Adrenal gland (tissue), 19 donors: ENCODE measurements at places on chromosomes 13 and 19. TPM values are rescaled to one million over a fixed set of nuclear protein-coding genes. Genes with fewer than 3 reads are reported as not detected.
A peak's percentile ranks its signal among the peaks of the same experiment; 100 is the strongest.

ZNF549 gene
- total RNA-seq, result 5.9 TPM

SHANK1 gene
- total RNA-seq, result 13.6 TPM

LRRC63 gene
- total RNA-seq, result 0.41 TPM

ZNF222 gene
- 10.9 TPM for total RNA-seq

C19orf33 gene
- 3.2 TPM for total RNA-seq

ZNF415 gene
- total RNA-seq, result 59.2 TPM

B3GNT3 gene
- not detected for total RNA-seq

NKPD1 gene
- not detected for total RNA-seq

DNA sequence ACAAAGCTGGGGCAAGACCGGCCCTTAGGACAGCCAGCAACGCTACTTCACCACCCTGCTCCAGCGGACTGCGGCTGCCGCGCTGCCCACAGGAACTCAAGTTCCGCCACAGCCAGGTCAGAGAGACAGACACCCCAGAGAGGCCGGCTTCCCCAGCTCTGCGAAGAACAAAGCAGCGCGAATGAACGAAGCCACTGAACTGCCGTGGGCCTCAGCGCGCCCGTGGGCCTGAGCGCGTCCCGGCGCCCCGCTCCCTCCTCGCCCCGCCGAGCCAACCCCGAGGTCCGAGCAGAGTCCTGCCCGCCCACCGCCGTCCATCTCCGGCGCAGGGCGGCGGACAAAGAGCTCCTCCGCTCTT lies 158.4 kb downstream of the RNF17 start:
- no peaks in the 10 kb centered on the region for H3K27me3 ChIP-seq
- peak overlapping the region; percentile 82 for H3K4me3 ChIP-seq
- peak; percentile 34 for DNase-seq

- peaks cover 7% of the 10 kb centered on the region for H3K4me1 ChIP-seq
- no peak overlapping the region for H3K4me3 ChIP-seq
- H3K27ac ChIP-seq, result peak overlapping the region; percentile 65
- no peaks in the 10 kb centered on the region for H3K36me3 ChIP-seq
Measured at GRCh38 chr19:54256250-54257115, 590 bp downstream of the LILRB5 start.

DNA sequence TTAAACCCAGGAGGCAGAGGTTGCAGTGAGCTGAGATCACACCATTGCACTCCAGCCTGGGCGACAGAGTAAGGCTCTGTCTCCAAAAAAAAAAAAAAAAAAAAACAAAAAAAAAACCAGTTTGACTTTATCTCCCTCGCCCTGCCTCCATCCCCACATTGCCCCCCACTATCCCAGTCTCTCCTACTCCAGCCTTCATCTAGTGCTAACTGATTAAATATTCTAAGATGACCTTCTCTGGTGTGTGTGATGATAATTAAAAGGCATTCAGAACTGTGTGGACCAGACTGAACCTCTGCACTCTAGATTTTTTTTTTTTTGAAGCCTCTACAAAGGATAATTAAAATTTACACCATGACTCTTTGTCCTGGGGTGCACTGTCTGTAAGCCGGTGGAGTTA lies 6.0 kb upstream of the DLL3 start:
- DNase-seq, result no peak
- no peak overlapping the region for H3K27ac ChIP-seq
- H3K27me3 ChIP-seq, result peaks cover 5% of the 10 kb centered on the region
- peaks cover 36% of the 10 kb centered on the region for H3K36me3 ChIP-seq
- no peaks in the 10 kb centered on the region for H3K4me1 ChIP-seq
- H3K4me3 ChIP-seq, result no peak overlapping the region

GRCh38 chr19:28705008-28705407 lies 507.9 kb downstream of the UQCRFS1 start:
- H3K4me1 ChIP-seq, result no peaks in the 10 kb centered on the region
- no peak for DNase-seq
- no peaks in the 10 kb centered on the region for H3K27me3 ChIP-seq
- no peaks in the 10 kb centered on the region for H3K36me3 ChIP-seq
- H3K27ac ChIP-seq, result no peak overlapping the region

- no peak for DNase-seq
- no peaks in the 10 kb centered on the region for H3K36me3 ChIP-seq
- H3K27ac ChIP-seq, result no peak overlapping the region
- H3K4me1 ChIP-seq, result no peaks in the 10 kb centered on the region
- H3K4me3 ChIP-seq, result no peak overlapping the region
Measured at GRCh38 chr13:59442944-59443486, 720.7 kb downstream of the DIAPH3 start.

- DNase-seq, result no peak
- H3K27ac ChIP-seq, result no peak overlapping the region
- H3K36me3 ChIP-seq, result no peaks in the 10 kb centered on the region
- no peaks in the 10 kb centered on the region for H3K4me1 ChIP-seq
- no peaks in the 10 kb centered on the region for H3K27me3 ChIP-seq
Measured at GRCh38 chr13:39297664-39298171, 259.5 kb downstream of the NHLRC3 start.

GRCh38 chr13:34570698-34571353 lies 371.2 kb upstream of the NBEA start:
- H3K27me3 ChIP-seq, result no peaks in the 10 kb centered on the region
- no peak overlapping the region for H3K4me3 ChIP-seq
- no peaks in the 10 kb centered on the region for H3K4me1 ChIP-seq
- DNase-seq, result no peak

DNA sequence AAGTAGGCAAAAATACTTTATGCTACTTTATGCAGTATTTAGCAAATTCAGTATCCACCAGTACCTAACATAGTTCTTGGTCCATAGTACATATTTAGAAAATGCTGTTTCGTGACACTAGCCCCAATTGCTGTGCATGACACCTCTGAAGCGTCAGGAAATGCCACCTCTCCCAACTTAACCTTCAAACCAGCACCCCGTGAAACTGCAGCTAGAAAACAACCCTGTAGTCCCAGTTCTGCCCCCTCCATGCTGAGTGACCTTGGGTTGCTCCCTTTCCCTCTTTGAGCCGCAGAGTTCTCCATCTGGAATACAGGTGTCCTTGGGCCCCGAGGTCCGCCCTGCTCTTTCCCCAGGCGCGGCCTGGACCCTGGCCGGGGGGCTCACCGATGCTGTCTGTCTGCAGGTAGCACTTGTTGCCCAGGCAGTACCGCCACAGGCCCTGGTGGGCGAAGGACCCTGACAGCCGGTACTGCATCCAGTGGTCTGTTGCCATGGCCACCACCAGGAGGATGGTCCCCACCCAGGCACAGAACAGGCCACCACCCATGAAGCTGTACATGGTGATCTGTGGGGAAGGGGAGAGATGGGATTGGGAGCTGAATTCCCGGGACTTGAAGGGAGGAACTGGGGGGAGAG lies 773 bp downstream of the LIM2 start:
- no peak for DNase-seq
- H3K27ac ChIP-seq, result no peak overlapping the region
- H3K4me1 ChIP-seq, result no peaks in the 10 kb centered on the region
- H3K36me3 ChIP-seq, result no peaks in the 10 kb centered on the region

DNA sequence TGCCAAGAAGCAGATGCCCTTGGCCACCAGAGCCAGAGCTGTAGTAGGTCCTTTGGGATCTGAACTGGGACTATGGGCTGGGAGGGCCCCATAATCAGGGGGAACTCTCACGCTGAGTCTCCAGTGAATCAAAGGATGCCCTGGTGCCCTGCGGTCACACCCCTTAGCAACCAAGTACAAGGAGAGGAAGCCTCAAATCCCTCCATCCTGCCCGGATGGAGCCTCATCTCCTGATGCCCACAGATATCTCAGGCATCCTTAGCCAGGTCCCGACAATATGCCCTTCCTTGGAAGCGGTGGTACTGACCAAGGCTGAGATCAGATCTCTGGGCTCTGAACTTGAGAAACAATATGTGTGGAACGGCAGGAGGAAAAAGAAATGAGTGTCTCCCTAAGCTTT lies 1.7 kb downstream of the PLEKHA4 start:
- no peaks in the 10 kb centered on the region for H3K27me3 ChIP-seq
- H3K4me1 ChIP-seq, result no peaks in the 10 kb centered on the region
- no peak overlapping the region for H3K4me3 ChIP-seq
- no peak overlapping the region for H3K27ac ChIP-seq

- no peak for DNase-seq
- H3K27ac ChIP-seq, result no peak overlapping the region
- no peaks in the 10 kb centered on the region for H3K27me3 ChIP-seq
- no peak overlapping the region for H3K4me3 ChIP-seq
Measured at GRCh38 chr19:39223703-39224279, 19.7 kb upstream of the SYCN start.

DNA sequence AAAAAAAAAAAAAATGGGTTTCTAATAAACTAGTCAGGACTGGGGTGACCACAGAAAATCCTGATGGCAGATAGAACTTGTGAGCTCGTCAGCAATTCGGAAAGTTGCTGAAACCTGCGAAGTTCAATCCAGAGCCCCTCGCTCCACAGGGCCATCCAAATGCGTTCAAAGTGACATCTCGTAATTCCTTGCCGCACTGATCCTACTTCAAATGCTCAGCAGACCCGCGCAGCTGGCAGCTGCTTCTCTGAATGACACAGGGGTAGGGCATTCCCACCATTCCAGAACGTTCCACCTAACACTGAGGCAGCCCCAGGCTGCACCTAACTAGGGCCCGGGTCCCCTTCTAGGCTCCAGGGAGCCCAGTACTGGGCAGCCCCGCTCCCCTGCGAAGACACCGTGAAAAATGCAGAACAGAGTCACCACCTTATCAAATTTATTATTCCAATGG lies 4.8 kb upstream of the DAPK3 start:
- DNase-seq, result no peak
- H3K4me1 ChIP-seq, result no peaks in the 10 kb centered on the region

GRCh38 chr13:26867451-26868091 lies 107.0 kb upstream of the GPR12 start:
- no peaks in the 10 kb centered on the region for H3K4me1 ChIP-seq
- no peak overlapping the region for H3K4me3 ChIP-seq
- peak; percentile 47 for DNase-seq

DNA sequence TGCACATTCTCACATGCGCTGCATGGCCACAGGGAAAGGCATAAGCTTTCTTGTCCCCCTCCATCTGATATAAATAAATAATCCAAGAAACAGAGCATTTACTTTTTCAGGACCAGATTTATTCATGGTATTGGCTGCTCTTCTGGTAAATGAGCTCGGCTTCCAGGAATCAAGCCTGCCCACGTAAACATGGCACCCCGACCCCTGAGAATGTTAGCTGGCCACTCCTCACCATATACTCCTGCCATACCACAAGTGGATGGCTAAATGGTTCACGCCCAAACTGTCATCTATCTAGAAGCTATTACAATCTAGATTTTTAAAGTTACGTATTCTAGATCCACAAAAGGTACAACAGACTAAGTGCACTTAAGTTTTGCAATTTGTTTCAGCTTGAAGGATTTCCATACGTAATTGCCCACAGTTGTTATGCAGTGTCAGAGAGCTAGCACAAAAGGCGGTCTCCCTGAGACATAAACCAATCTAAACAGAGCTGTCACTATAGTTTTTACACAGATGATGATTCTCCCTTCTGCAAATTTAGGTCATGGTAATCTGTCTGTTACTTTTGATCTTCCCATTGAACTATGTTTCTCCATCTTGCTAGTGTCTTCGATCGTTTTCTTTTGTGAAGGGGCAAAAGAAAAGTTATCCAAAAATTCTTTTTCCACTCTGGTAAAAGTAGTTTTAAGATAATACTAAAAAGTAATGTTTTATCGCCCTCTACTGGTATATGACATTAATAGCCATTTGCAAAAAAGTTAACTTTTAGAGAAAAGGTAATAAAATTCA lies 16.2 kb upstream of the FOXO1 start:
- DNase-seq, result no peak
- no peaks in the 10 kb centered on the region for H3K36me3 ChIP-seq
- H3K27me3 ChIP-seq, result no peaks in the 10 kb centered on the region

DNA sequence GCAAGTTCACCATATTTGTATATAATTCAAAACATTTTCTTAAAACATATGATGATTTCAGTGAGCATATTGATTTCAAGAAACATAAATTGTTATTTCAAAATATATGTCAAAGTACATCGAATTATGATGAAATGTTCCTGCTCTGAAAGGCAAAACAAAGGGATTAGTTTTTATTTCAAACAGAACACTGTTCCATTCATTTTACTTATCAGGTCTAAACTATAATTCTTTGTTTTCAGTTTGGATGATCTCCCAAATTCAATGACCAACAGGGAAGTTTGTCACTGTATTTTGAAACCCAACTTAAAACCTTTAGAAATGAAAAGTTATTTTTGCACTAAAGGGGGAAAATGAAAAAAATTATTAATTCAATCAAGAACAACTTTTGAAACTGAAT lies 610.2 kb downstream of the SLITRK1 start:
- no peak overlapping the region for H3K27ac ChIP-seq
- H3K4me1 ChIP-seq, result no peaks in the 10 kb centered on the region
- no peaks in the 10 kb centered on the region for H3K36me3 ChIP-seq
- H3K4me3 ChIP-seq, result no peak overlapping the region
- no peaks in the 10 kb centered on the region for H3K27me3 ChIP-seq

GRCh38 chr13:69856331-69856730 lies 251.3 kb upstream of the ATXN8OS start:
- H3K36me3 ChIP-seq, result no peaks in the 10 kb centered on the region
- no peaks in the 10 kb centered on the region for H3K27me3 ChIP-seq
- no peaks in the 10 kb centered on the region for H3K4me1 ChIP-seq

DNA sequence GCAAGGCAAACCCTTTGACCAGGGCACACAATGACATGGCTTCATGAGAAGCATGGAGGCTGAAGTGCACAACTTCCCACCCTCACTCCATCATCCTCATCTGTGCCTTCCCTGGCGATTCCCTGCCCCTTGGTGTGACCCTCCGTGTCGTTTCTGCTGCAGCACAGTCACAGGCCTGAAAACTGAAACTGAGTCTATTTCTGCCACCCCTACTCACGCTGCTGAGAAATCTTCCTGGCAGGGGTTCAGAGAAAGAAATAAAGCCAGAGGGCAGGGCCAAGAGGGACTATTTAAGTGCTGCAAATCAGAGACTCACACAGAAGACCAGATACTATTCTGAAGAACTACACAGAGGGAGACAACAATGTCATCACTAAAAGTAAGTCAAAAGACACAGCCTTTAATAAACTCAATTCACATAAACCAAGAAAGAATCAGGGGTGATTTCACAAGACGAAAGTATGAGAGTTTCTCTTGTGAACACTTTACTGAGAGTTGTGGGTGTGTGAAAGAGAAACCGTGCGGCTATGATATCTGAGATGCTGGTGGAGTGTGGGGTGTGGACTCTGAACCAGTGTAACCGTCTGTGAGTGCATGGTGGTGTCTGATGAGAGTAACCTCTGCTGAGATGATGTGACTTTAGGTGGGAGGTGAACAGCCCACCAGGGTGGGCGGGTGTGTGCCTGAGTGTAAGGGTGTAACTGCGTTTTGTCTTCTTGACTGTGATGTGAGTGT lies 23.5 kb downstream of the LGALS16 start:
- H3K4me3 ChIP-seq, result no peak overlapping the region
- DNase-seq, result peak; percentile 21
- H3K27ac ChIP-seq, result no peak overlapping the region
- no peaks in the 10 kb centered on the region for H3K27me3 ChIP-seq

GRCh38 chr13:93420887-93421286 lies 194.3 kb downstream of the GPC6 start:
- H3K27me3 ChIP-seq, result no peaks in the 10 kb centered on the region
- DNase-seq, result no peak
- H3K27ac ChIP-seq, result no peak overlapping the region
- H3K36me3 ChIP-seq, result no peaks in the 10 kb centered on the region

GRCh38 chr19:6065685-6066374 lies 44.5 kb downstream of the RFX2 start:
- no peak for DNase-seq
- no peak overlapping the region for H3K27ac ChIP-seq
- H3K4me1 ChIP-seq, result peaks cover 42% of the 10 kb centered on the region
